ENCODE measurements at places on chromosomes 16 and 17.

DNA sequence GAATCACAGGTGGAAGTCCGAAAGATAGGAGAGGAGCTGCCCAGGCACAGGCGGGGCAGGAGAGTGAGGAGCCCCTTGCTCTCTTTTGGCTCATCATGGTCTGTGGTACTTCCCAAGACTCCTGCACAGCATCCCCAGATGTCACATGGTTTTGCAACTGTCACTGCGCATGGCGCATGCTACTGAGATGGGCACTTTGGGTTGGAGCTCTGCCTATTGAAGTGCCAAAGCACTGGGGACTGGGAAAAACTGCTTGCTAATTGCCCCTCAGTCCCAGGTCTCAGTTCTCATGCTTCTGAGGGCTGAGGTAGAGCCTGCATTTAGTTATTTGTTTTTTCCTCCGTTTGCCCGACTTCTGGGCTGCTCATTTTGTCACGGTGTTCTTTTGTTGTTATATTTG is 156.8 kb upstream of the CDH13 start:
- no peak for DNase-seq

DNA sequence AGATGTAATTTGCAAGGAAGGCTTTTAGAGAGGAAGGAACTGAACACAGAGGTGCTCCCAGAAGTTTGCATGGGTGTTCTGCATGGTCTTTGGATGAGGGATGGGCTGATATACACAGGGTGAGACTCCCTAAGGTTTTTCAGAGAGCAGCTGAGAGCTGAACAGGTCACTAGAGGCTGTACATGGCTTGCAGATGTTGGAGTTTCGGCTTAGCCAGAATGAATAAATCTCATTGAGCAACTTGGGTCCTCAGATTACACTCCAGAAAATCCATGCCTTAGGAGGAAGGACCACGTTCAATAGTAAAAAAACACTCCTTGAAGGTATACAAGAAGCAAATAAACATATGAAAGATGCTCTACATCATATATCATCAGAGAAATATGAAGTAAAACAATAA is 7.5 kb upstream of the ITGB3 start:
- DNase-seq = no peak

- DNase-seq = no peak
Measured at GRCh38 chr17:44914148-44914547, 1.2 kb downstream of the GFAP start.

DNA sequence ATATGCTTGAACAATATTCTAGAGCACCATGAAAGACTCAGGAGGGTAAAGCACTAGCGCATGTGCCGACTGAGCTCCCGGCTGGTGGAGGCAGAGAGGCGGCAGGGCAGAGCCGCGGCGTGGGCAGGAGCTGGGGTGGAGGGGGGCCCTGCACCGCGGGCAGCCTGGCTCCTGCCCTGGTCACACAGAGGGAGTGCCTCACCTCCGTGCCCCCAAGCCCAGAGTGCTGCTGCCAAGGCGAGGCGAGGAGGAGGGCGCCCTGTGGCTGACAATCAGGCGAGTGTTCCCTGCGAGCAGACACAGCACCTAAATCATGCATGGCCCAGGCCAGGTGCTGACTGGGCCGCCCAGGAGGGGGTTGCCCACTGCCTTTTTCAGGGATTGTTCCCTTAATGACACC is 105.8 kb upstream of the TNRC6C start:
- DNase-seq = no peak

DNA sequence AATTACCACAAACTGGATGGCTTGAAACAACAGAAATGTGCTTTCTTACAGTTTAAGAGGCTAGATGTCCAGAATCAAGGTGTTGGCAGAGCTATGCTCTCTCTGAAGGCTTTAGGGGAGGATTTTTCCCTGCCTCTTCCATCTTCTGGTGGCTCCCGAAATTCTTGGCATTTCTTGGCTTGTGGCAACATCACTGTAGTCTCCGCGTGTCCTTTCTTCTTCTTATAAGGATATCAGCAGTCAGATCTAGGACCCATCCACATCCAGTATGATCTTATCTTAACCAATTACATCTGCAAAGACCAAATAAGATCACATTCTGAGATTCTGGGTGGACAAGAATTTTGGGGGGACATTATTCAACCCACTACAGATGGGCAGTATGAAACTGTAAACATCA is 119.2 kb upstream of the PMFBP1 start:
- DNase-seq = no peak

DNA sequence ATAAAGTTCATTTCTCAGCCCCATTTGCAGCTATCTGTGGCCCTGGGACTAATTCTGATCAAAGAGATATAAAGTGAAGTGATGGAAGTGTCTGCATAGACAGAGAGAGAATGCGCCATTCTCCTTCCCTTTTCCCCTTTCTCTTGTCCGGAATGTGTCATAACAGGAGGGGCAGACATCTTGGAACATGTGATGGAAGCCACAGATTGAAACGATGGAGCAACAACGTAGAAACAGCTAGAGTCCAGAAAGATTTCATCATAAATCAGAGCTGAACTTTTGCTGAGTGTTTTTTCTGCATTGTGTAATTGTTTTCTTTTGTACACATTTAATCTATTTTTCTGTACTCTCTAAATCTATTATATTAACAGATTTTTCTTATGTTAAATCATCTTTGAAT is 11.3 kb downstream of the ASGR1 start:
- no peak for DNase-seq

- DNase-seq = no peak
Measured at GRCh38 chr17:77645072-77646045, 313.1 kb upstream of the TNRC6C start.

- DNase-seq = no peak
Measured at GRCh38 chr16:674214-674881, 1.1 kb upstream of the RHBDL1 start.

DNA sequence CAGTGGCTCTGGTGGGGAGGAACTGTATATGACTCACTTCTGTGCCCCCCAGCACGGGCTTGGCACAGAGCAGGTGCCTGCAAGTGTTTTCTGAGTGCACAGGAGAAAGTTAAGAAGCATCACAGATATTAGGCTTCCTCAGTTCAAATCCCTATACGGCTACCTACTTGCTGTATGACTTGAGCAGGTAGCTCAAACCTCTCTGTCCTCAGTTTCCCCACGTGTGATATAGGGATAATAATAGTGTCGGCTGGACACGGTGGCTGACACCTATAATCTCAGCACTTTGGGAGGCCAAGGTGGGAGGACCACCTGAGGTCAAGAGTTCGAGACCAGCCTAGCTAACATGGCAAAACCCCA is 95.7 kb downstream of the C16orf78 start:
- DNase-seq = no peak

- no peak for DNase-seq
Measured at GRCh38 chr16:24091125-24091524, 165.0 kb upstream of the CACNG3 start.

DNA sequence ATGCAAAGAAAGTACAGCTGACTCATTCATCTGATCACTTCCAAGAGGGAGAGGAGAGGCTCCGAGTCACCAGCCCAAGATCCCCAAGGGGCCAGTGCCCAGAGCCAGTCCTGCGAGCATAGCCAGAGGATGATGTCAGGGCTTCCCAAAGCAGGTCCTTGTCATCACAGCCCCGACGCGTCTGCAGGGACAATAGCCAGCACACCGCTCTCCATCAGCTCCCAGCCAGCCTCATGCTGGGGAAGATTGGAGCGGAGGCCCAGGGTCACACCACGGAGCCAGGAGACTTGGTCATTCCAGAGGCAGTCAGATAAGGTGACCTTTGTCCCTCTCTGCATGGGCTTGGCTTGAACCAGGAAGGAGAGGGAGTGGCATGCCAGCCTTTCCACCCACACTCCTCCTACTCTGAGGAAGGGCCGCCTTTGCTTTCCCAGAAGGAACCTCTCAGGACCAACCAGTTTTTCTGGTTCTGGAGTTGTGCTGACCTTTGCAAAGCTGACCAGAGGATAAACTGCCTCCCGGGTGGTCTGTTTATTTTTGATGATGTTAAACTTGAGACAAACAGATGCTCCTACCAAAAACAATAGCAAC is 58.3 kb upstream of the ARHGAP44 start:
- no peak for DNase-seq

GRCh38 chr17:1019451-1019850 is 22.5 kb downstream of the TIMM22 start:
- DNase-seq = no peak

GRCh38 chr16:73036074-73036826 is 11.7 kb downstream of the ZFHX3 start:
- DNase-seq = no peak

DNA sequence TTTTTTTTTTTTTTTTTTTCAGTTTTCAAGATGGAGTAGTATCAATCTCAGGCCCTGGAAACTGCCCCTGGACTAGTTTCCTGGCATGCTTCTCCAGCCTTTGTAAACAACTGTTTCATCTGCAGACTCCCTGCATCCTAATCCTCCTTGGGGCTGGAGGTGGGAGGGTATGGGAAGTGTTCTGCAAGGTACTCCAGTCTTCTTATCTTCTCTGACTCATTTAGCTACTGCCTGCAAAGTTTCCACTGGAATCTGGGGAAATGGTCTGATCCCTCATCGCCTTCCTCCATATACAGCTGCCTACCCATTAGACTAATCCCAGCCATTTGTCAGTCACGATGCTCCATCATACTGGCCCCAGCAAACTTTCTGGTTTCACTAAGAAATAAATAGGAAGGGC is 21.5 kb downstream of the COPZ2 start:
- no peak for DNase-seq

DNA sequence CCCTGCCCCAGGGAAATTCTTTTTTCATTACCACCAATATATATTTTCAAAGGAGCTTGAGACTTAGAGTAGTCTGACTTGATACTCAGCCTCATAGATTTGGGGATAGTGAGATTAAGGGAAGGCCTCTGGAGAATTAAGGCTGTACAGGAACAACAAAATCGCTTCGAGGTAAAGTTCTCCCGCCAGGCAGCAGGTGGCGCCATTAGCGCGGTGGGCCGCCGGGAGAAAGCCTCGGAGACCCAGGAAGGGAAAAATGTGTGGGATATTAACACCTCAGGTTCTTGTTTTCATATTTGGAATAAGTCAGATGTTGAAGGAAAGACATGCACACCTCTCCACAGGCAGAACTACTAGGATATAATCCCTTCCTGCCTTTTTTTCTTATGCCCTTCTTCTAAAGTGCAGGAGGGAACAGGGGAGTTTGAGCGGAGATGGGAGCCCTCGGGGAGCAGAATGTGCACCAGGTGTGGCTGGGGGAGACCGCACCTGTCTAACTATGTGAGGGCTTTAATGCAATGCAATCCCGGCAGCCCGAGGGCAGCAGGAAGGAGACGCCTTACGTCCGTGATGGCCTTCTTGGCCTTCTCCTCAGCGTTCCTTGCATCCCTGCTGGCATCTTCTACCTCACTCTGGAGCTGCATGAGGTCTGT is 25.9 kb downstream of the MYH3 start:
- no peak for DNase-seq

DNA sequence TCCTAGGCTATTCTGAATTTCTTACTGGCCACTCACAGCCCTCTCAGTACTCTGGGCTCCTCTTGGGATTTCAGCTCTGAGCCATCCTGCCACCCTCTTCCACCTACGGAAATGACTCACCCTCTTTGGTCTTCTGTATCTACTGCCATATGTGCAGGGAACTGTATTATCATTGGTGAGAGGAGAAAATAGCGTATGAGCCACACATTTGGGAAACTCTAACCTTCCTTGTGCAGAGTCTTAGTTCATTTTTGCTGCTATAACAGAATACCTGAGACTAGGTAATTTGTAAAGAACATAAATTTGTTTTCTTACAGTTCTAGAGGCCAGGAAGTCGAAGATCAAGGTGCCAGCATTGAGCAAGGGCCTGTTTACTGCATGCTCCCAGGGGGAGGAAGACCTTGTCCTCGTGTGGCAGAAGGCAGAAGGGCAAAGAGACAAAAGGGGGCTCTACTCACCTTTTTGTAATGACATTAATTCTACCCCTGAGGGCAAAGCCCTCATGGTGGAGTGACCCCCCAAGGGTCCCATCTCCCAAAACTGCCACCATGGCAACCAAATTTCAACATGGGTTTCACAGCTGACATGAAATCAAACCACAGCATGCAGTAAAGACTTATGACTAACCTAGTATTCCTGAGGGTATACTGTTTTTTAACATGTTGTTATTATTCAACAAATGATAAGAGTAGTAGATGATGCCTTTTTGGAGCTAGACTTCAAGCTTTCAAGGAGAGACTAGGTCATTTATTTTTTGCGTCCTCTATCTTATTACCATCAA is 191.8 kb downstream of the PRKCA start:
- no peak for DNase-seq

GRCh38 chr17:5582209-5583185 is 1.8 kb downstream of the NLRP1 start:
- no peak for DNase-seq

GRCh38 chr17:50934672-50935220 is 68.6 kb upstream of the TOB1 start:
- no peak for DNase-seq

DNA sequence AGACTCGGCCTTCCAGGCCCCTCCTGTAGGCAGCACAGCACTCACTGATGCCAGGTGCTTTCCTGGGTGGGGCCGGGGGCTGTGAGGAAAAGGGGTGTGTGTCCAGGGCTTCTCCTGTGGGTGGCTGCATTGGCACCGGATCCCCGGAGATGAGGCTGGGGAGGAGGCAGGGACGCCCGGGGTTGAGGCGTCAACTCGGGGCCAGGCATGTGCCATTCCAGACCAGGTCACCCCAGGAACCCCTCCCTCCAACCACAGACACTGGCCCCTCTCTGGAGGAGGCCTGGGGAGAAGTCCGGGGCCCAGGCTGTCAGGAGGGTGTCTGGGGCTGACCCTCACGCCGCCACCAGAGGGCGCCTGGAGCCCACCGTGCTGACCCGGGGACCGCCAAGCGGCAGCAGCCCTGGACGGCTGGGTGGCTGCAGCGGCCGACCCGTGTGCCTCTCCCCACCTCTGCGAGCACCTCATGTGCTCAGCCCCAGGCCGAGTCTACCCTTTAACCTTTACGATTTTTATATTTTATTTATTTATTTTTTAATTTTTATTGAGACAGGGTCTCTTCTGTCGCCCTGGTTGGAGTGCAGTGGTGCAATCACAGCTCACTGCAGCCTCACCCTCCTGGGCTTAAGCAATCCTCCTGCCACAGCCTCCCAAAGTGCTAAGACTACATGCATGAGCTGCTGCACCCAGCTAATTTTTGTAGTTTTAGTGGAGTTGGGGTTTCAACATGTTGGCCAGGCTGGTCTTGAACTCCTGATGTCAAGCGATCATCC is 3.2 kb upstream of the METRN start:
- DNase-seq = no peak

DNA sequence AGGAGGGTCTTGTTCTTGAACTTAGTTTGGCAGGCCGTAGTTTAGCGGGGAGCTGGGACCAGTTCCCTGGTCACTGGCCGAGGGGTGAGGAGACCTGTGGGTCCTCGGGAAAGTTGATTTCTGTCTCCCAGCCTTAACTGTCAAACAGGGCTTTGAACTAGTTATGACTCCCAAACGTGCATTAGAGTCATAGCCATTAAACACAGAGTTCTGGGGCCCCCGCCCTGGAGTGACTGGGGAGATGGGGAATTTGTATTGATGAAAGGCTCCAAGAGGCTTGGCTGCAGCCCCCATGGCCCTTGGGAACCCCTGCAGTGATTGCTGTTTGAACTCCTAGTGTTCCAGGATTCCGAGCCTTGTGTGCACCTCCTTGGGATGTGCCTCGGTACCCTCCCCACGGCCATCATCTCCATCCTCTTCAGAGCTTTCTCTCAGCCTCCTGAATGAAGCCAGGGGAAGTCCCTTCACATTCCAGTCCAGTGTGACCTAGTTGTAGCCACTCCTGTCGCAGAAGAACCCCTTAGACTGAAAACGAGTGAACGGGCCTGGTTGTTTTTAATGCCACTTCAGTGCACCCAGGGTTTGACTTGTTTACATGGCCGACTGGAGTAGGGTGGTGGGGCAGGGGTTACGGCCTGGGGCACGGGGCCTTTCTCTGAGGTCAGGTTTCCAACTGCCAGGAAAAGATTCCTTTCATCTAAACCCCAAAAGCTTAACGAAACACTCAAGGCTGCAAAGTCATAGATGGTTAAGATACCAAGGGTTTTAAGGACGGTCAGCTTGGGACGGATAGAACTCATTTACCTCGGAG is 1.4 kb downstream of the MPRIP start:
- DNase-seq = no peak
